Skeletal muscle tissue (tissue), 5 donors: ENCODE measurements at places on chromosomes 2 and 18. TPM values are rescaled to one million over a fixed set of nuclear protein-coding genes. Genes with fewer than 3 reads are reported as not detected.

Gene SLC11A1
- 1.0 TPM for total RNA-seq

Gene SP140
- 0.52 TPM for total RNA-seq

Gene TTR
- not detected for total RNA-seq

Gene ASPRV1
- total RNA-seq: 1.6 TPM

Gene PLEK
- 9.4 TPM for total RNA-seq

Gene LRRTM4
- 1.6 TPM for total RNA-seq

Gene MAP3K19
- not detected for total RNA-seq
